Smooth muscle cell of the brain vasculature (primary cell): ENCODE measurements at places on chromosomes 13 and 19.

DNA sequence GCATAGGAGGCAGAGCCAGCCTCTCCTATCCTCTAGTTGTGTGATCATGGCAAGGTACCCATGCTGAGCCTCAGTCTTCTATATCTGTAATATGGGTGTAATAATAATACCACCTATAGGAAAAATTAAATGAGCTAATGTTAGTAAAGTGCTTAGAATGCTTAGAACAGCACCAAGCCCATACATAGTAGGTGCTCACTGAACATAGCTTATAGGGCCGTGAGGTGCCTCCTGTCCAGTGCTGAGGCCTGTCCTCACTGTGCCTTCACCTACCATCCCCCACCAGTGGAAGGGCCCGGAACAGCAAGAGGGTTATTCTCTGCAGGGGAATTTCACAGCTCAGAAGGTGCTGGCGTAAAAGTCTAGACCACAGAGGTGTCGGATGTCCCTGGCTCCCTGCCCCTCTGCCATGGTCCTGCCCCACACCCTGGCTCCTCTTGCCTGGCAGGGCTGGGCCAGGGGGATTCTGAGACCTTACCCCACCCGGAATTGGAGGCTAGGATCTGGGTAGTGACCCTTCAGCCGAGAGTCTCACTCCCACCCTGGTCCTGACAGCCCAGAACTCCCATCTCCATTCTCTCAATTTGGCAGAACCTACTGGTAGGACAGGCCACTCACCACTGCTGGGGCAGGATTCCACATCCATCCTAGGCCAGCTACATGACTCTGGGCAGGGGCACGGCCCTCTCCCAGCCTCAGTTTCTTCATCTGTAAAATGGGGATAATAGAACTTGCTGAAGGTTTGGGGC lies 2.2 kb upstream of the SCN1B start:
- no peak for DNase-seq

DNA sequence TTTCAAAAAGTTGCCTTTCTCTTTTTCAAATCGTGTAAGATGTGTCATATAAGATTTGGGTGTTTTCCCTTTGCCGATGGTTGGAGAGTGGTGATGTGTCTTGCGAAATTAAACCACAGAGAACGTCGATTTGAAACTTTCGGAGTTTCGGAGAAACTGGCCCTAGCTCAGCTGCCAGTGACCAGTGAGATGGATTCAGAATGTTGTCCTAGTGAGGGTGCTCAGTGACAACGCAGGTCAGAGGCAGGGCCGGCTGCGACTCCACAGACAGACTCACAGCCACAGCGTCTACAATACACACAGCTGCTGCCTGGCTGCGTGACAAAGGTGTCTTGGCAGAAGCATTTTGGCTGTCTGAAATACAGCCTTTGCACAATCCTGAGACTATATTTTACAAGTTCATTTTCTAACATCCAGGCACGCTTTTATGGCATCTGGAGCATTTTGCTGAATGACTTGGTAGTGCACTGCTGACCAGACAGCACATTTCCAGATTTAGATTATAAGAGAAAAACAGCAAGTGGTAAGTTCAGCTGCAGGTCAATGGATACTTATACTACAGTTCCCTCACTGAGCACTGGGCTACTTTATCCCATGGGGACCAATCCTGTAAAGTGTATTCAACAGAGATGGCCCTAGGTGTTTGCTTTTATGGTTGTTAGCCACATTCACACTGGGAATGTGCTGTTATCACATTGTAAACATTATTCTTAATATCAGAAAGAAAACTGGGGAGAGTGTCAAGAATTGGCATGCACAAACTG lies 207.5 kb downstream of the KCNRG start:
- no peak for DNase-seq

DNA sequence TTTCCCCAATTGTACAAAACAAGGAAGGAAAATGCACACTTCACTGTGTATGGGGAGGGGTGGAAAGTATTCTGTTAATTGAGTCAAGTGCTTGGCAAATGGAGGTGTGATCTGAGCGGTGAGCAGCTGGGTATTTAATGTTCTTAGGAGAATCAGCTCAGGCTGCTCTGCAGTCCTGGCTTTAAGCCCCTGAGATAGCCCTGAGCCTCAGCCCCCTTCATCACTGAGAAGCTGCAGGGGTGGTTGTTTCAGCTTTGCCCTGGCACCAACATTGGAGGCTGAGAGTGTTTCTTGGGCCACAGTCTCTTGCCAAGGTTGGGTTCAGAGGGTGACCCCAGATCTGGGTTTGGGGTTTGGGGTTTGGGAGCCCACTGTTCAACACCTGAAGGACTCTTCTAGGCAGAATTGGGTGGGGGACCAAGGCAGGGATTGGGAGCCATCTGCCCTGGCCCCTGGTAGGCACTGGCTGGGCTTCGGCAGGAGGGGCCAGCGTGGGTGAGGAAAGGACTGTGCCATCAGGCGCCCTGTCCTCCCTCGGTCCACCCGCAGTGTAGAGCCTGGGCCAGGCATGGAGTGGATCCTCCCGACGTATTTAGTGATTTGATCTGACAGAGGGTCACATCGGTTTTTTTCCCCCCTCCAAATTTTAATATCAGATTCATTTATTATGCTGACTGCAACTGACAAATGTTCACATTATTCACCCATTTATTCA lies 66.7 kb upstream of the ZNF536 start:
- DNase-seq = no peak

GRCh38 chr13:101341464-101341863 lies 74.8 kb downstream of the NALCN start:
- DNase-seq = no peak

DNA sequence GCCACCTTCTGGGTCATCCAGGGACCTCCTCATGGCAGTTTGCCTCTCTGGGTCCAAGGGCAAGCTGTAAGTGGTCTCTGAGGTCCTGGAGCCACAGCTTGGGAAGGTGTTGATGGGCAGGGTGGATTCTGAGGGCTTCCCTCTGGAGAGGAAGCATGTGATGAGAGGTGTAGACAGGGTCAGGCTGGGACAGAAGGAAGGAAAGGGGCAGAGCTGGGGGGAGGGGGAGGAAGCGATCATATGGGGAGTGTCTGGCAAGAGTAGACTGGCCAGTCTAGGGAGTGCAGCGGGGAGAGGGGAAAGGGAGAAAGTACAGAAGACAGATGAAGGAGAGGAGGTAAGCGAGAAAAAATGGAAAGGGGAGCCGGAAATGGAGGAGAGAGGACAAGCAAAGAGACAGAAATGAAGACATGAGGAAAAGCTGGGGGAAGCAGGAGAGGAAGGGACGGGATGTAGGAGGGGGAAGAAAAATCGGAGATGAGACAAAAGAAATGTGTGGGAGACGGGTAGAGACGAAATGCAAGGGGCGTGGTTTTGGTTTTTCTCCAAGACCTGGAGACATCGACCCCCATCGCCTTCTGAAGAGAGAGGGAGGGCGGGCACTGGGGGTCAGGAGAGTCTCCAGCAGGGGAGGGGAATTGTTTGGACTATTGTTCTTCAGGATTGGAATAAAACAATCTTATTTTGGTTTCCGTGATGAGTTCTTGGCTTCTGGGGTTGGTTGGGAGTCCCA lies 26.6 kb downstream of the ZSWIM9 start:
- no peak for DNase-seq

DNA sequence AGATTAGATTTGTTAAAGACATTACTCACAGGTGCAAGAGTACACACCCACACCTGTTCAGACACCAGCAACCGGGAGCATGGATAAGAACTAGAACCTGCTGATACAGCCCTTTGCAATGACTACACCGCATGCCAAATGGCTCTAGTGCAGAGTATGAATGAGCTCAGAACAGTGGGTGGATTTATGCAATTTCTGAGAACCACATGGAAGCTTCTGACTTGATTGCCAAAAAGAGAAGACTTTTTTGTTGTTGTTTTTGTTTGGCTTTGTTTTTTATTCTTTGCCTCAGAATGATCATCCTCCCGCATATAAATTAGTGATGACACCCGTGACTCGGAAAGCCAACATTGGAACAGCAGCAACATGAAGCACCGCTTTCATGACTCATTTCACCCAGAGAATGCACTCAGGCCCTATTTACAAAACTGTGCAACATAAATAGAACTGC lies 77.4 kb upstream of the LRCH1 start:
- no peak for DNase-seq

- DNase-seq = no peak
These were observed 64.0 kb downstream of the RXFP2 start for GRCh38 chr13:31803311-31803710.

- DNase-seq = no peak
These were observed 21.6 kb downstream of the SLAIN1 start for GRCh38 chr13:77719128-77719527.

DNA sequence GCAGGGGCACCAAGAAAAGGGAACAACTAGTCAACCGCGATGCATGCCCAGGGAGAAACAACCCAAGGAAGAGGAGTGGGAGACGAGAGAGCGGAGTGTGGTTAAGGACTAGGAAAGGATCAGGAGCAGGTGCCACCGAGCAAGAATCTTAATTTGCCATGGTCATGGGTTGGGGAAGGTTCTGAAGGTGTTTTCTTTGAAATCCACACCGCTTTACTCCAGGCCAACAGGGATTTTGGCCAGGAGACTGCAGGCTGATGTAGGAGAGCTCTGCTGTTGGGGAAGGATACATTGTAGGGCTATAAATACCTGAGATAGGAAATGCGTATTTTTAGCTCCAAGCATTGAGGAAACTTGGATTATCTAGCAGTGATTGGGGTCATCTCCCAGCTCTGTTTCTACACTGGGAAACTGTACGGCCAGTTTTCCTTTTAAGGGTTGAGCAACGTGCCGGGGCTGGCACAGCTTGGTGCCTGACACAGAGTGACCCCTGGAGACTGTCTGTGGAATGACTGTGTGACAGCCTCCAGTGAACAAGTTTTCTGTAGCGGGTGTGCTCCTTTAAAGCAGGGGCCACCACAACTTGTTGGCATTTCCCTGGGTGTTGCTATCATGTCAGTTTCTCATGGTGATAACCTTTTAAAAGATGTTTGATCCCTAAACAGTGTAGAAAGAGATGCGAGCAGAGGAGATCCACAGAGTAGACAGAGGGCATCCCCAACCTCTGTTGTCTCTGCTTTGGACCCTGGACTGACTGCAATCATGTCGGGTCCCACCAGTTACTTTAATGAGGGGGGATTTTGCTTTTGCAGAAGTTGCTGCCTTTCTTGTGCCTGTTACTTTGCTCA lies 34.3 kb downstream of the ZNF536 start:
- no peak for DNase-seq

GRCh38 chr19:4452230-4452990 lies 5.2 kb downstream of the UBXN6 start:
- DNase-seq = no peak

- no peak for DNase-seq
These were observed 8.8 kb upstream of the GPC6 start for GRCh38 chr13:93217721-93218261.

GRCh38 chr13:22369090-22369489 lies 698.2 kb downstream of the FGF9 start:
- DNase-seq = no peak

DNA sequence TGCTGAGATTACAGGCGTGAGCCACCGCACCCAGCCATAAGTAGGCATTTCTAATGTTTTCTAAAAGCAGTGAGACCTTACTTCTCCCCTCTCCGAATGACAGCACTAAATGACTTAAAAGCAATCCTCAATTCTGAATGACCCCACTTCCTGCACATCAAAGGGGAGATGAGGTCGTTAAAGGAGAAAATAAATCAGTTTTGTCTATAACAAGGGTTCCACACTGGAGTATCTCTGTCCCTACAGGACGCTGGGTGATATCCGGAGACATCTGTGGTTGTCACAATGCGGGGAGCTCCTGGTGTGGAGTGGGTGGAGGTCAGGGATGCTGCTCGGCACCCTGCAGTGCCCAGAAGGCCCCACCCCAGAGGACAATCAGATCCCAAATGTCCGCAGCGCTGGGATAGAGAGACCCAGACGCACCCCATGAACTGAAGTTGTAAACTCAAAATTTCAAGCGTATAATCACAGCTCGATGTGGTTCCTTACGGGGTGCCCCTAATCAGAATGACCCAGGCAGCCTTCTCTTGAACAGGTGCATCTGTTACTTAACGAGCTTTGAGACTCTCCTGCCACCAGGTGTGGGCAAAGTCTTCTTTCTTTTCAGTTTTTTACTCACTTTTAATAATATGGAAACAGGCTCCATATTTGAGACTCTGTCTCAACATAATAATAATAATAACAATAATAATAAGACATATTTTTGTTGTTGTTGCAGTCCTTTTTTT lies 2.9 kb downstream of the GNG7 start:
- no peak for DNase-seq

DNA sequence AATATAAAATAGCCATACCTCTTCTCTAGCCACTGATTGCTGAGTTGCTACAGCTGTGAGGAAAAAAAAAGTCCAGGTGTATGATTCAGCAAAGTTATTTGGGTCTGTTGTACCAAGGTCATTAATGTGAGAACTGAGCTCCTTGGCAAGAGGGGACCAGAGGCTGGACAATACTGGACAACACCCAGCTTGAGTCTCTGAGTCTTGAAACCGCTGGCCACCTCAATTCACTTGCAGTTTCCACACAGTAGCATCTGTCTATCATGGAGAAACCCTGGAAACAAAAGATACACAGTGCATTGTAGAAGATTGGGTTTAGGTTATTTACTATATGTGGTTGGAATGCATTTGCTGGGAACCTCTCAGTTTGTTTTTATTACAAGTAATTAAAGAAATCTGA lies 60.4 kb downstream of the WDFY2 start:
- no peak for DNase-seq

GRCh38 chr19:13670846-13671245 lies 93.5 kb upstream of the MRI1 start:
- no peak for DNase-seq

- no peak for DNase-seq
These were observed 8.0 kb downstream of the LILRB4 start for GRCh38 chr19:54670576-54671357.

DNA sequence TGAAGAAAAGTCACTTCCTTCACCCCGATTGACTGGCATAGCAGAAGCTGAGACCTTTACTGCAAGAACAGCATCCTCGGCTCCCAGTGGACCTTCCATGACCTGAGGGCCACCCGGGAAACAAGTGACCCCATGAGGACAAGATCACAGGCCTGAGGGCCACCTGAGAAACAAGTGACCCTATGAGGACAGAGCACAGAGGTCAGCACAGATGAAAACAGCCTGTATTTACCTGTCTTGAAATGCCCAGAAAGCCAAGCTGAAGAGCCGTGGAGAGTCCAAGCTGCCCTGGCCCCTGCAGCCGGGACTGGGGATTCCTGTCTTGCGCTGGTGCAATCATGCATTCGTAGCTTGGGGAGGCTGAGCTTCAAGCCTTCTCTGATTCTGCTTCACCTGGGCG lies 114.2 kb upstream of the SPACA7 start:
- DNase-seq = no peak

DNA sequence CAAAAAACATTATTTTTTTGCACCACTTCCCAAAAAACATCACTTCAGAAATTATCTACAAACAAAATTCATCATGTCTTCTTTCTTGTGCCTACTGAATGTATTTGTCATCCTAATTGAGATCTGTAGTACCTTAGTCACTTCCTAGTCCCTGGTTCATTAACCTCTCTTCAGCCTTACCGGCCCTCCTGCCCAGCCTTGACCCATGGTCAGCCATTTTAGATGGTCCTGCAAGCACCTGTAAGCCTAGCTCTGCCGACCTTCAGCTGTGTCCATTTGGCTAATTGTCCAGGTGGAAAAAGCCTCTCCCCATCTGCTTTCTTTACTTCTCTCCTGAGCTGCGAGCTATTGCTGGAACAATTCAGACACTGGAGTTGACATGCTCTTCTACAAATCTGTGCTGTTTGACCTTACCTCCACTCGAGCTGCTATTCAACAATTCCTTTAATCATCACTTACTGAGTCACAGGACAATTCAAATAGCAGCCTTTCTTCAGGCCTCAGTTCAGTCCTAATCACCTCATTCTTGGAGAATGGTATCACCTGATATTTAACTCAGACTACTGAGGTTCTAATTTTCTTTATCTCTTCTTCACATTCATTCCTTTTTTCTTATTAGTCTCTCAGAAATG lies 882.5 kb downstream of the PCDH9 start:
- DNase-seq = no peak

- DNase-seq = no peak
These were observed at the start of gene POU2F2 for GRCh38 chr19:42132030-42132628. Gene POU2F2, minus strand, starts transcription at chr19:42132446. Its CDS starts 35 bp downstream, at chr19:42132411.
